HFF-Myc (cell line): ENCODE measurements at places on chromosomes 6 and 20.

- DNase-seq = no peak
These were observed 99.5 kb downstream of the CDKAL1 start for GRCh38 chr6:20633566-20634340.

DNA sequence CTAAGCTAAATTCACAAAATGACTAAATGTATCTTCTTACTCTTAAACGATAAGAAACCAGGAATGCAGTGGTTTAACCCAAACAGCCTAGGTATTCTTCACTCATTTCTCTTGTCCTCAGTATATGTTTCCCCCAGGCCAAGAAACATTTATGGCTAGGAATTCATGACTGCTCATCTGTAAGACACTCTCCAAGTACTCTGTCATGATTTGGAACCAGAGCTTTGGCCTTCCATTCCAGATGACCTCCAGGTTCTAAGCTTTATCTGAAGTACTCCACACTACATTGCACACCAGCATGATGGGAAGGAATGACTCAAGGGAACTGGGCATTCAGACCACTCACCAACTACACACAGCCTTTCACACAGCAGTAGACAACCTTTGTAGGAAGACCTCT, 29.3 kb downstream of the NT5E start:
- DNase-seq = no peak

- no peak for DNase-seq
These were observed 11.2 kb downstream of the VEGFA start for GRCh38 chr6:43780941-43781928.

DNA sequence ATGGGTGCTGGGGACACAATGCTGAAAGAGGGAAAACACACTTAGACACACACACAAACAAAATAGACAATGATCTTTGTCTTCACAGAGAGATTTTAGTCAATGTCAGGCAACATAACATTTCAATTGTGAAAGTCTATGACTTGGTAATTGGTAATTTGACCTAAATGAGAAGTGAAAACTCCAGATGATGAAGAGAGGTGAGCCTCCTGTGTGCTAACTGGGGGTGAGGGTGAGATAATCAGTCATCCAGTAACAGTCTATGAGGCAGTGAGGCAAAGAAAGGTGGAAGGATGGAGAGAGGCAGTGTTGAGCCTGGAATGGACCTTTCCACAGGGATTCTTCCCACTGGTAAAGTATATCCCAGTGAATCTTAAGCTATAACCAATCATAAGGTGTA, 744.2 kb downstream of the MAFB start:
- no peak for DNase-seq

DNA sequence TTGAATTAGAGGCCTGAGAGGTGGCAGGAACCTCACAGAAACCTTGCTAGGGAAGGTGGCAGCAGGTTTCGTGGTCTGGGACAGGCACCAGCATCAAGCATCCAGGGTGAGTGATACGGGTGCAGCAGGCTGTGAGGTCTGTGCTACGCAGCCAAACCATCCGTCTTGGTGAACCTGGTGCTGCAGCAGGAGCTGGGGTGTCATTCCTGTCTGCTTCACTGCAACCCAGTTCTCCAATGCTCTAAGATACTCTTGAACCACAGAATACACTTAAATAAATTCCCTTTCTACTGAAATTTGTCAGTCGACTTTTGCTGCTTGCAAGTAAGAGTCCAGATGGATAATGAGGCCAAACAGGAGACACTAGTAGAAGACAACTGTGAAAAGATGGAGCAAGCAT, 9.7 kb upstream of the CBLN4 start:
- DNase-seq = no peak

DNA sequence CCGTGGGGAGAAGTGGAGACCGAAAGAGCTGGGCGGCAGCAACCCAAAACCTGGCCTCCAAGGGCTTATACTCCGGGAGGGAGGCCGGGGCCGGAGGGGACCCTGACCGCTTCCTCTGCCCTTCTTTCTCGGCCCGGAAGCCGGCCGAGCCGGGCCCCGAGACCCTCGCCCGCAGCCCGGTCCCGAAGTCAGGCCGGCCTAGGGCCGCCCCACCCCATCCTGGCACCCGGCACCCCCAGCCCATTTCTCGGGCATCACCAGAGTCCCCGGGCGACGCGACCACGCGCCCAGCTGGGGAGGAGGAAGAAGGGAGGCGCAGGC, 572 bp upstream of the ZDHHC14 start:
- no peak for DNase-seq

- no peak for DNase-seq
These were observed 101.5 kb upstream of the OGFRL1 start for GRCh38 chr6:71187141-71187540.

DNA sequence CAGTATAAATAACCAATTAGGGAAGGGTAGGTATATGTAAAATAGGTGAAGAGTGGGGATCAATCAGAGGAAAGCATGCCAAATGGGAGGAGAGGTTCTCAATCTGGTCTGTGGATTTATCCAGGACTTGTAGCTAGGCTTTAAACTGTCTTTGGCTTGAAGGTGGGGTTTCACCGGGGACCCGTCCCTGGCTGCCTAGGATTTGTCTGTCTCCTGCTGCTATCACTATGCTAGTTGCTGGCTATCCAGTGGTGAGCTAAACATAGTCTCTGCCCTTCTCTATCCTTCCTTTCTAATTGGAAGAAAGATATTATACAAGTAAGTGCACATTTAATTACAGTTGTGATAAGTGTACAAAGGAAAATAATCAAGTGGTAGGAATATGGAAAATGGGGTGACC, 58.8 kb downstream of the DOP1A start:
- DNase-seq = no peak

GRCh38 chr6:151240036-151240685, 394 bp downstream of the AKAP12 start:
- DNase-seq = peak; percentile 32

GRCh38 chr6:135162678-135163439, 18.2 kb upstream of the MYB start:
- DNase-seq = no peak

- no peak for DNase-seq
These were observed 58.0 kb downstream of the ZFAND3 start for GRCh38 chr6:37877373-37878149.

DNA sequence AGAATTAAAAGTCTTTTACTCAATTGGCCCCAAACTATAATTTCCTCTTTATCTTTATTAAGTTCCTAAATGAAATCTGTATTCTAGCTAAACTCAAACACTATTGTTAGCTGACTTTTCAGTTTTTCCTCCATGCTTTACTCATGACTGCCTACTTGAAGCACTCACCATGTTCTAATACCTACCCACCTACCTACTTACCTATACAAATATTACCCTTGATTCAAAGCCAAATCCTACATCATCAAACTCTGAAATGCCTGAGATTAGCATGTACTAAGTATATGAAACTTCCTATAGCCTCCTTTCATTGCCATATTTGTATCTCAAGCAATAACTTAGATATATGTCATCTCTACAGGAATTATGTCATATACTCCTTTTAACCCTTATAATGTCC, 259.7 kb downstream of the HDGFL1 start:
- DNase-seq = no peak

- DNase-seq = peak; percentile 87
These were observed 58.9 kb downstream of the TRIM38 start for GRCh38 chr6:26021350-26022131.

- DNase-seq = no peak
These were observed 18.3 kb upstream of the NHSL1 start for GRCh38 chr6:138517635-138518034.

- no peak for DNase-seq
These were observed 17.5 kb downstream of the HMGN4 start for GRCh38 chr6:26555505-26556262.

DNA sequence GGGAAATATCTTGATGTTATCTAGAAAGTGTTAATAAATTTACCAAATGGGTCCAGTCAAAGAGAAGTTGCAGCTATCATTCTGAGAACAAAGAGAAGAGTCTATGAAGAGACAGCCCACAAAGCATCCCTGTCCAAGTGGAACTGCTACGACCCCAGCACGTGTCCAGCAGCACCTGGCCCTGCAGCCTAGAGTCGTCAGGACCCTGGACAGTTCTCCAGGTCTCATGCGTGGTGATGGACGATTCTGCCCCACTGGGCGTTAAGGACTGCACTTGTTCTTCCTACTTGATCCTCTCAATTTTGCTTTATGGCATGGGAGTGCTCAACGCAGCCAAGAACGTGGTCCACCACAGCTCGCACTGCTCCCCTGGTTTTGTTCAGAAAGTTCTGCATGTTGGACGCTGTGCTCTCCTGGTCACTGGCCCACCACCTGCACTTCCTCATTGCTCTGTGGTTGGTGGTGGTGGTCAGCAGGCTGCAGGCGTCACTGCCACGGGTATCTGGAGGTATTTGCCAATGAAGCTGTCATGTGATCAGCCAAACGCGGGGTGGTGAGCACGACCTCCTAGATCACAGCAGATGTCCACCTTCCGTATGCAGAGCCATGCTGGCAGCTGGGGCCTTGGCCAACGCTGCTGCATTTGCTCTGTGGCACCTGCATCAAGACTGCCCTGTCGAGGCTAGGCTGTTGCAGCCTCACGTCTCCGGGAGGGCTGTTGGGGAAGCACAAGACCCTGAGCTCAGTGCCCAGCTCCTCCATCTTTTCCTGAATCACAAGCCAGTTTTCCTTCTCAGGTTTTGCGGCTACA, 356.4 kb downstream of the CDH4 start:
- DNase-seq = no peak

DNA sequence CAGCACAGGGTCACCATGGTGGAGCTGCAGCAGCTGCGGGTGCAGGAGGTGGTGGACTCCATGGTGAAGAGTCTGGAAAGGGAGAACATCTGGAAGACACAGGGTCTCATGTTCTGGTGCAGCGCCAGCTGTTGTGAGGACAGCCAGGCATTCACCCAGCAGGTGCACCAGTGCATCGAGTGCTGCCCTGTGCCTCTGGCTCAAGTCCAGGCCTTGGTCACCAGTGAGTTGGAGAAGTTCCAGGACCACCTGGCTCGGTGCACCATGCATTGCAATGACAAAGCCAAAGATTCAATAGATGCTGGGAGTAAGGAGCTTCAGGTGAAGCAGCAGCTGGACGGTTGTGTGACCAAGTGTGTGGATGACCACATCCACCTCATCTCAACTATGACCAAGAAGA, 22.9 kb upstream of the RIPK1 start:
- DNase-seq = no peak

DNA sequence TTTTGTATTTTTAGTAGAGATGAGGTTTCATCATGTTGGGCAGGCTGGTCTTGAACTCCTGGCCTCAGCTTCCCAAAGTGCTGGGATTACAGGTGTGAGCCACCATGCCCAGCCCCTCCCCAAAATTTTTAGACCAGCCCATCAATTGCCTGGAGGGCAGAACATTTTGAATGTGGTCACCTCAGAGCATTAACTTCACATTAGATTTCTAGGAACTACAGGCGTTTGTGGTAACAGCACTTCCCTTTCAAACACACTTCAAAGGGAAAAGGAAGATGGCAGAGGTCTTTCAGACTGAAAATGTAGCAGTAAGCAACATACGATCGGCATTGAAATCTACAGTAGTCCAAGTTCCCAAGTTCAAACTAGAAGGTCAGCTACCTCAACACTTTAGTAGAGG, 12.3 kb upstream of the SLA2 start:
- DNase-seq = no peak

GRCh38 chr6:30378290-30378937, 33.5 kb downstream of the RPP21 start:
- DNase-seq = peak; percentile 6

DNA sequence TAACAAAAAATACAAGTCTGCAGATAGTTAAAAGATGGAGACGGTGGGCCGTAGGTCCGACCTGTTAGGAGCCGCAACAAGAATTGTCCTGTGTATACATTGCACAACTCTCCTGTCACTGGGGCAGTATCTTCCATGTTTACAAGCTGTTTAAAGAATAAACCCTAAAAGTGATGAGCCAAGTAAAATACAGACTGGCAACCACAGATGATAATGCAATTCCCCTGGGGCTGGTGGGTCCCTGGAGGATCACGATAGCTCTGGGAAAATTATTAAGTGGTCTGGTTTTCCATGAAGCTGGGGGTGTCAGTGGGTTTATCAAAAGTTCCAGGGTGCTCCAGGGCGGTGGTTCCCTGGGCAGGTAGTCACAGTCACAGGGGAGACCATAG, 8.1 kb upstream of the FAM50B start:
- DNase-seq = no peak

DNA sequence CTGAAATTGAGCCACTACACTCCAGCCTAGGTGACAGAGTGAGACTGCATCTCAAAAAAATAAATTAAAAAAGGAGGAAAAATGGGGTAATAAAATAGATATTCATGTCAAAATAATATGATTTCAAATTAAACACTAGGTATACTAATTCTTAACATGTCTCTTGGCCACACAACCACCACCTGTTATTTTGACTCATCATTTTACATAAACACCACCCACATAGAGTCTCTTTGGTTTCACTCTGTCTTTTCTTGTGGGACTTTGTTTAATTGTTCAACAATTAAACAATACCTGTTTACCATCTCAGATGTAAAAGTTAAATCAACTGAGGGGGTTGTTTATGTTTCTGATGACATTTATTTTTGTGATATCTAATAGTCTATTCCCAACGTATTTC, 476.8 kb upstream of the ADGRB3 start:
- no peak for DNase-seq

- DNase-seq = no peak
These were observed 113.4 kb upstream of the CEP85L start for GRCh38 chr6:118764766-118765165.

GRCh38 chr20:542777-543368, 717 bp downstream of the CSNK2A1 start:
- no peak for DNase-seq

DNA sequence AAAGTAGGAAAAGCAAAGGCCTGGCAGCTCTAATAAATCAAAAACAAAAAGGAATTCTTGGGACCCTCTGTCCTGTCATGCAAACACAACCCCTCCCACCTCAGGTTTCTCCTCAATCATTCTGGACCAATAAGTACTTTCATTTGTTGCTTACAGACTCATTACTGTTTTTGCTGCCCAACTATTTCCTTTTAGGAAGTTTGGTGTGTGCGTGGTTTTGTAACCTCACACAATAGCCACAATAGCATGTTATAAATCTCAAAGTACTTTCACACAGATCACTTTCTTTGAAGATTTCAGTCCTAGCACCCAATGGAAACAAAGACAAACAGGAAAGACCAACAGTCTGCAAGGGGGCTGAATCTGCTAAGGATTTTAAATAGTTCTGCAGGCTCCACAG, 4.5 kb downstream of the MRPL14 start:
- DNase-seq = no peak

DNA sequence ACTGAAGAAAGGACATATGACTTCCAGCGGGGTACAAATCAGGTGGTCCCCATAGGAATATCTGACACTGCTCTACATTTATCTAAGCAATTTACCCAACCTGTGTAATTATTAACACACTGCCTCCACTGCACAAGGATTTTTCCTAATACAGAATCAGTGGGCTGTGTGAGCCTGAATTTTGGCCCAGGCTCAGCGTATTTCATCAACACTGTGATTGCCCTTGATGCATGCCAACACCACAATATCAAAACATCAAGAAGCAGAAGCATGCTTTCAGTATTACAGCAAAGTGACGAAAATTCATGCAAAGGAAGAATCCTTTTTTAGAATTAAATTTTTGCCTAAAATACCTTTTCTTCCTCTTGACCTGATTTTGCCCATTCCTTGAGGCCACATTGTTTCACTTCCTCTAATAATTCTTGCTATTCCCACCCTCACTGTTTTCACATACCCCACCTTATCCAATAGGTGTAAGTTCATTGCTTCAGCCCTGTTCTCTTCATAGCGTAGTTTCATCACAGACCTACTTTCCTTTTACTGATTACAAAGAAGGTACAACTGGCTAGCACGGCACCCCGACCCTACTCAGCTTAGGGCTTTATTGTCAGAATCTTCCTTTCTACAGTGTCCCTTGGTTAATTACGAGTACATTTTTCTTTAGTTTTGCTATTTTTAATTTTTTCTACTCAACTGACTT, 83.7 kb upstream of the PTCHD4 start:
- DNase-seq = no peak

- no peak for DNase-seq
These were observed at the start of gene TIAM2 for GRCh38 chr6:154995254-154996015. Gene TIAM2, plus strand, starts transcription at chr6:154995315. Its CDS starts 133,909 bp downstream, at chr6:155129224.
